ENCODE measurements at places on chromosomes 7 and 10. TPM values are rescaled to one million over a fixed set of nuclear protein-coding genes. Genes with fewer than 3 reads are reported as not detected.

Gene SNCG
- total RNA-seq: 8.2 TPM

Gene MMP21
- total RNA-seq: 0.08 TPM

Gene CALCR
- not detected for total RNA-seq

Gene ABCA13
- 4.3 TPM for total RNA-seq

Gene CPA4
- 9.4 TPM for total RNA-seq

Gene UTF1
- not detected for total RNA-seq

Gene LRRTM3
- total RNA-seq: not detected

Gene STEAP1B
- 2.0 TPM for total RNA-seq
